Heart right ventricle (tissue), 16 donors: ENCODE measurements at places on chromosomes 2 and 18. TPM values are rescaled to one million over a fixed set of nuclear protein-coding genes. Genes with fewer than 3 reads are reported as not detected.

DNA sequence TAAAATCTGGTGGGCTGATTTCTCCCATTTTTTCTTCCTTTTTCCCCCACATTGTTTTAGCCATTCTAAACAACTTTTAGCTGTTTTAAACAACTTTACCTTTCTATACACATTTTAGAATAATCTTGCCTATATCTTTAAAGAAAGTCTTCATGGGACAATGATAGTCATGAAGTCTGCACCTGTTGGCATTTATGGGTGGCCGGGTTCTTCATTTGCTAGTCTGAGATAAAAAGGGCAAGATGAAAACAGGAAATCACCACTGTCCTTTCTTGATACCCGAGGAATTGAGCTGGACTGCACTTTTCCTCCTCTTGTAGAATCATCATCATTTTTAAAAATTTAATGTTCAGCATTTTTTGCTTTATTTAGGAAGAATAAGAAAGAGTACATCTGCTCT, 104.5 kb downstream of the ATP9B start:
- DNase-seq: no peak

The FAP gene
- 1.7 TPM for total RNA-seq

DNA sequence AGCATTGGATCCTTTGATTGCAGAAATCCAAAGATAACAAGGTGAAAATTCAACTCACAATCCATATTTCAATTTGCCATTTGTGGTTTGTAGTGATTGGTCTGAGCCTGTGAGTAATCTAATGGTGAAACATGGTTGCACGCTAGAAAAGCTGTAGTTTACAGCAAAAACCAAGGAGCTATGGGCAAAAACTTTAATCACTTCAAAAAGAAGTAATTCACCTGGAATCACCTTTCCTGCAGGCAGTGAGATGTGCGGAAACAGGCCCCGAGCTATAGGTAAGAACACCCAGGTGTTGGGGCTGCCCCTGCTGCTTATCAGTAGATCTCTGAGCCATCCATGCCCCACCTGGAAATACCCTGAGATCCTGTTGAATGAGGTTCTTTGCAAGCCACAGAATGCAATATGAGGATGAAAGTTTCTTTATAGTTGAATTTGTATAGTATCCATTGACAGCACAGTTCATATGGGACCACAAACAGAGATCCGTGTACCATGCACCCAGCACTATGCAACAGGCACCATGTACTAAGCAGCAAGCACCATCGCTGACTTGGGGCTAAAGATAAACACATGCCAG, 208.2 kb downstream of the SPP2 start:
- no peak for DNase-seq

GRCh38 chr2:112835061-112835501, 1.5 kb downstream of the IL1B start:
- no peak for DNase-seq

DNA sequence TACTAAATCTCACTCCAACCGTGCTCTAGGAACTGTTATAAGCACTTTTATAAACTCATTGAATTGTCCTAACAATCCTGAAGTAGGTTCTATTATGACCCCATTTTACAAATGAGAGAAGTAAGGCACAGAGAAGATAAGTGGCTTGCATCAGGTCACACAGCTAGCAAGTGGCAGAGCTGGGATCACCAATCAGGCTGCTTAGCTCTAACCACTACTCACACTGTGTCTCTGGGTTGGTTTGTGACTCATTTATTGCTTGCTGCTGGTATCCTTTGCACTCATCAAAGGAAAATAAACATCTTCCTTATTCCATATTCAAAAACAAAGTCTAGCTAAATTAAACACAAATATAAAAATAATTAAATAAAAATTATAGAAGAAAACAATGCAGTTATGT, 42.5 kb upstream of the IL1R2 start:
- DNase-seq: no peak

- no peak for DNase-seq
Observed at GRCh38 chr2:230124757-230125431, 56.2 kb upstream of the SLC16A14 start.

The L3MBTL4 gene
- 1.2 TPM for total RNA-seq

DNA sequence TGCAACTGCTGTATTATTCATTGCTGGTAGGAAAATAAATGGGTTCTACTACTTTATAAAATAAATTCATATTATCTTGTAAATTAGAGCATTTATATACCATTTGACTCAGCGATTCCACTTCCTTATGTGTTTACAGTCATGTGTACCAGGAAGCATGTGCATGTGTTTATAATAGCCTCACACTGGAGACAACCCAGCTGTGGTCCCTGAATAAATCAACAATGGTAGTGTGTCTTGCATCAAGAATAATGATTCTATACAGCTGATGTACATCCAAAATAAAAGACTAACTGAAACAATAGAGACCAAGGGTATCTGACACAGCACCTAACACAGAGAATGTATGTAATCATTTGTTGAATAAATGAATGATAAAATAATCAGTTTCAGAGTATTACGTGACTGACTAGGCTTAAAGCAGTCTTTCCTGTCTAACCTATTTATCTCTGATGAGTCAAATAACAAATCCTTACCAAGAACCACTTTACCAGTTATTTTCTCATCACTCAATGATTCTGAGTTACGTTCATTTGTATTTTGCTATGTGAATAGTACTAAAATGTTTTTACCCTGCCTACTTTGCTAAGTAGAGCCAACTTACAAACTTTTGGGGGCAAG, 216.8 kb downstream of the UBE2E3 start:
- DNase-seq: no peak
